ENCODE measurements at places on chromosomes 16 and 17.
A peak's percentile ranks its signal among the peaks of the same experiment; 100 is the strongest.

- DNase-seq, result no peak
These were observed 1.8 kb downstream of the ATP2A3 start for GRCh38 chr17:3962217-3962964.

DNA sequence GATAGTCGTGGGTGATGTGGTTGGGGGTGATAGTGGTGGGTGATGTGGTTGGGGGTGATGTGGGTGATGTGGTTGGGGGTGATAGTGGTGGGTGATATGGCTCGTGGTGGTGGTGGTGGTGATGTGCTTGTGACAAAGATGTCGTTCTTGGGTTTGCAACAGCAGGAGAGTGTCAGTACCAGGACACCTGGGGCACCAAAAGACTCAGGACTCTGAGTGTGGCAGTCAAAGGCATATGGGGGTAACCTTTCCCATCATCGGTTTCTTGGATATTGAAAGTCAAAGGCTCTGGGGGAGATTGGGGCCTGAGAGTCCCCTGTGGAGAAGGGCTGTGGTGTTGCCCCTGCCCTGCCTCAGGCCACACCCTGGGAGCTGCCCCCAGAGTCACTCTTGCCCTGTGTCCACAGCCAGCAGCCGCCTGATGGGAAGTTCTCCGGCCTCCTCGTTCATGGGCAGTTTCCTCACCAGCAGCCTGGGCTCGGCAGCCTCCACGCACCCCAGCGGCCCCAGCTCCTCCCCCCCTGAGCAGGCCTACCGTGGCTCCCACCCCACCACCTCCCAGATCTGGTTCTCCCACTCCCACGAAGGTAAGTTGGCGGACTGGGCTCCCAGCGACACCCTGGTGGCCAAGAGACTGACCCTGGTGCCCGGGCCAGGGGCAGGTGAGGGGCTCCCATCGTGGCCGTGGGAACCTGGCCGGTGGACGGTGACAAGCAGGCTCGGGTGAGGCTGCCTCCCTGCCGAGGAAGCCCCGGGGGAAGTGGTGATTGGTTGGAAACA lies 31.3 kb downstream of the BAHCC1 start:
- no peak for DNase-seq

DNA sequence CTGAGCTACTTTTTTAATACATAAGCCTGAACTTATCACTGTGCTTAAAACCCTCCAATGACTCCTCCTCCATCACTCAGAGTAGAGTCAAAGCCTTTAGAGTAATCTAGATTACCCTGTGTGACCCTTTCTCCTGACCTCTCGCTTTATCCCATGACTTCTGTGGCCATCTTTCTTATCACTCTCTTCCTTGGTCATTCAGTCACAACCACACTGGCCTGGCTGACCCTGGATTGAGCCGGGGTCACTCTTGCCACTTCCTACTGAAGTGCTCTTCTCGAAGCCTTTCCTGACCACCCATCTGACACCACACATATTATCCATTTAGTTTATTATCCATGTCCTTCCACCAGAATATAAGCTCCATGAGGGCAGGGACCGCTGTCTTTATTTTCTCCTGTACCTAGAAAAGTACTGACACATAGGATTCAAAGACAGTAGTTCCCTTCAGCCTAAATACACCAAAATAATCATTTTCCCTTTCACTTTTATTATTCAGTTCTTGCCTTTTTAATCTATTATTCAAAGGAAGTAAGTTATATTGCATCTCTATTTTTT lies 28.0 kb upstream of the ABCA9 start:
- DNase-seq, result no peak

- DNase-seq, result no peak
These were observed 10.3 kb upstream of the MED13 start for GRCh38 chr17:62075308-62075815.

DNA sequence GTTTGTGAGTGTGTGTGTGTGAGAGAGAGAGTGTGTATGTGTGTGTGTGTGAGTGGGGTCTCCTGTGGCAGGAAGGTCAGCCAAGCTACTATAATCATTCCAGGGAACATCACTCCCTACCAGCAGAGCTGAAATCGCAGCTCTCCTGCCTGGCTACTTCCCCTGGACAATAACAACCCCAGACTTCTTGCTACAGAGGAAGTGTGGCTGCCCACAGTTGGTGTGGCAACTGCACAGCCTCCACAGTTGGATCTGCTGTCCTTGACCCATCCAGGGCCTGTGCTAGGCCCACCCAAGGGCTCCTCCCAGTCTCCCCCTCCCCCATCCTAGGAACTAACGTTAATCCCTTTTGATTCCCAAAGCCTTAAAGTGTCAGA lies 1.5 kb downstream of the SLC13A5 start:
- no peak for DNase-seq

- DNase-seq, result no peak
These were observed 2.4 kb downstream of the CACNB1 start for GRCh38 chr17:39194985-39195524.

- DNase-seq, result peak; percentile 71
These were observed at the start of the genes C16orf86 and ENKD1 for GRCh38 chr16:67666559-67667452. C16orf86 (plus strand) TSS chr16:67666814; CDS start chr16:67666971, 157 bp downstream. ENKD1 (minus strand) TSS chr16:67666750; CDS start chr16:67666442, 308 bp downstream.

DNA sequence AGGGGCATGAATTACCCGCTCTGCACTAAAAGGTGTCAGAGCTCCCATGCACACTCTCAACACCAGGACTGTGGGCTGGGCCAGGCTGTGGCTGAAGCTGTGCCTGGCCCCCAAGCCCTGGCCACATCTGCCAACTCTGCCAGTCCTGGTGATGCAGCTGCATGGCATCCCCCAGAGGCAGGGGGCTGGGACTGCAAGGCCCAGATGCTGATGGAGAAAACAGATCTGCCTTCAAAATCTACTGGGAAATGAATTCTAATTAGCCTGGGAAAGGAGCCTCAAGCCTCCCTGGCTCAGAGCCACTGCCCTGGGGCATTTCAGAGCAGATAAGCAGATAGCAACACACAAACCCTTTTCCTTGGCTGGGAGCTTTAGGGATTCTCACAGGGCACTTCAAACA lies 3.4 kb downstream of the CHST6 start:
- no peak for DNase-seq

GRCh38 chr16:53713403-53714204 lies 9.6 kb downstream of the FTO start:
- no peak for DNase-seq

GRCh38 chr17:16948587-16949376 lies 23.1 kb downstream of the TNFRSF13B start:
- no peak for DNase-seq

- no peak for DNase-seq
These were observed 266.2 kb downstream of the CEP112 start for GRCh38 chr17:65925606-65926307.

DNA sequence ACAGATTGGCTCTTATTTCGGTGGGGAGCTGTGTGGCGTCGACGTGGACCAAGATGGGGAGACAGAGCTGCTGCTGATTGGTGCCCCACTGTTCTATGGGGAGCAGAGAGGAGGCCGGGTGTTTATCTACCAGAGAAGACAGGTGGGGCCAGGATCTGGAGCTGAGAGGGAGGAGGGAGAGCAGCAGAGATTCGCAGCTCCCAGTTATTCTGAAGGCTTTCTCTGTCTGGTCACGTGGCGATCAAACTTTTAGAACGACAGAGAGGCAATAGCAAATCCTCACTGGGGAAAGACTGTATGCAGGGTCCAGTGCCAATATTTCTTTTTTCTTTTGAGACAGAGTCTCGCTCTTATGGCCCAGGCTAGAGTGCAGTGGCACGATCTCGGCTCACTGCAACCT lies 22.2 kb downstream of the ITGAL start:
- DNase-seq, result no peak

GRCh38 chr16:66590322-66590721 lies 11.1 kb downstream of the CMTM2 start:
- DNase-seq, result no peak

DNA sequence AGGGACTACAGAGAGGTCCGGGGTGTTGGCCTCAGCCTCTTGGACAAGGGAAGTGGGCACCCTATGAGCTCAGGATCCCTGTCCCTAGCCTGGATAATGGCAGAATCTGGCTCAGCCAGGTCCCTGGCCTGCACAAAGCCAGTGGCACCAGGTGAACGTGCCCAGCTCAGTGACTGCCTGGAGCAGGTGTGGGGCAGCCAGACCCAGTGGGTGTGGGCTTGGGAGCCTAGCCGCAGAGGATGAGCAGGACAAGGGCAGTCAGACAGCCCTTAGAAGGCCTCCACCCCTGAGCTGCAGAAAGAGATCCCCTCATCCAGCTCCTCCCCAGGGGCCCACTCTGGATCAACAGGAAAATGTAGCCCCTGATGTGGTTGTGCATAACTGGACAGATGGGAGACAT lies 585.3 kb downstream of the KCNJ18 start:
- no peak for DNase-seq

DNA sequence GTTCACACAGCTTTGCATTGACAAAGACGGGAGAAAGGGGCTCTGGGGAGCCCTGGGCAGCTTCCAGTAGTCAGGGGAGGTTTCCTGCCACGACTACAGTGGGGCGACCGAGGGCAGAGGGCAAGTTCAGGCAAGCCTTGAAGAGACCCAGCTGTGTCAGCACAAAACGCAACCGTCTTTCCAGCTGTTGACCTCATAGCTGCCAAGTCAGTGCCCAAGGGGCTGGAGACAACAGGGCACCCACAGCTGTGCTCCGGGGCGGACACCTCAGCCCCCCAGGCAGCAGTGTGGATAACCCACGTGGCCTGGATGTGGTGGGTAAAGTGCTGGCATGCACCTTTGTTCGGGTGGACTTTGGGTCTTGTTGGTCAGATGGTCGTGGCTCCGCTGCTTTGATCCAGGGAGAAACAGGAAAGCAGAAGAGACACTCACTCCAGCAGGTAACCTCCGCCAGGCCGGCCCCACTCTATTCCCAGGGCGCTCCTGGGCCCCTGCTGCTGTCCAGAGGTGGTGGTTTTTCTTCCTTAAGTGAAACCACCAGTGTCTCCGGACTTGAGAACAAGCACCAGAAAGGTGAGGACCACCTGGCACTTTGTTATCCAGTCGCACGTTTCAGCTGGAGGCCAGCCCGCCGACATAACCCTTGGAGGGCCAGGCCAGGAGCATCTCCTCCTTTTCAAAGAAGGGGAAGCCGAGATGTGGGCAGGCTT lies 17.6 kb upstream of the CBX2 start:
- no peak for DNase-seq

GRCh38 chr16:73427164-73427563 lies 379.2 kb upstream of the ZFHX3 start:
- DNase-seq, result no peak

GRCh38 chr16:2854700-2855309 lies 3.2 kb downstream of the PRSS22 start:
- no peak for DNase-seq

DNA sequence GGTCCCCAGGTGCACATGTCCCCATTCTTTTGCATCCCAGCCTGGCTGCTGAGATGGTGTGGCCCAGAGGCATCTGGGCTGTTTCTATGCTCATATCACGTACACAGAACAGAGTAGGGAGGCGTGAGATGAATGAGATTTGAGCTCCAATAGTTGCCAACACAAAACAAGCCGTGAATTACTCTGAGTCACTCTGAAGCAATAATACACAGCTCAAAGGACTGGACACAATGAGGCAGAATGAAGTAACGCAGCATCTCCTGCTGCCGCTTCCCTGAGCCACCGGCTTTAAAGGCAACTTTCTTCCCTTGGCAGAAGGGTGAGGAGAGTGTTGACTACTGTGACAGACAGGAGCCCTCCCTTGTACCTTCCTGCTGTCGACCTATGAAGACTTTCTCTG lies 33.9 kb upstream of the CLEC18B start:
- DNase-seq, result no peak

- no peak for DNase-seq
These were observed 205.7 kb downstream of the TANC2 start for GRCh38 chr17:63171428-63172393.

- DNase-seq, result no peak
These were observed 5.1 kb downstream of the ERBB2 start for GRCh38 chr17:39704821-39705551.

DNA sequence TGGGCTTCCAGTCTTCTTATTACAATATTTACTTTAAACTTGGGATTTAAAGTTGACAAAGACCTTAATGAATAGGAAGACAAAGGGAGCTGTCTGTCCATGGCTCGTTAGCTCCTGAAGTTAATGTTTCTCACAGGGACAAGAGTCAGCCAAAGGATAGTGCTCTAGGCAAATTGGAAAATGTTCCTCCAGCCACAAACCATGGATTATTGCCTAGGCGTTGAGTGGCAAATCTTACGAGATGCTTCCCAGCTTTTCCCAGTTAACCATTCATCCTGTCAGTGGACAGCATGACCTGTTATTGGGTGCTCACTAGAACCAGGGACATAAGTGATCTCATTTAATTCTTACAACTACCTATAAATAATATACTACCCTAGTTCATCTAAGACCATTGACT lies 3.6 kb downstream of the TEX2 start:
- DNase-seq, result no peak

DNA sequence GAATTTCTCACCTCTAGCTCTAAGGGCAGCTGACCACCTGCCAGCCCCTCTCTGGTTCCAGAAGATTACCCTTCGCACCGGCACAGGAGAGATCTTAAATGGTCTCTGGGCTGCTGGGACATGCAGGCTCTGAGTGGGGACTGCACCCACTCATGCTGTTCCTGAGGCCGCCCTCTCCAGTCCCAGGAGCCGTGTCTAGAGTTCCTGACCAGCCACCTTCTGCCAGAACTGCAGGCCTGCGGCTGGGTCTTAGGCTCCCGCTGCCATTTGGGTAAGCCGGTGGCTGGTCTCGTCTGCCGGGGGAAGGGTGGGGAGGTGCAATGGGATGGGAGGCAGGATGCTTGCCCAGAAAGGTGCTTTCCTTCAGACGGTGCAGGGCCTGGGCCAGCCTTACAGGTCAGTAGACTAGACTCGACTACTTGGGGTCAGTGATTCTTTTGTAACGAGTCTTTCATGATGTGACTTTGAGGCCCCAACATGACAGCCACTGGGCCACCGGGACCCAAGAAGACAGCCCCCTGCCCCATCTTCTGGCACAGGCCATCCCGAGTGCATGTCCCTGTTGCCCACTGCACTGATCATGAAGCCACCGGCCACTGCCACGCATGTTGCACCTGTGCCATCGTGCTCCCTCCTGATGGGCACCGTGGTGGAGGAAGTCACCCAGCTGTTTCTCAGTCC lies 26.4 kb downstream of the B9D1 start:
- DNase-seq, result no peak

GRCh38 chr17:79555543-79555942 lies 55.3 kb downstream of the RBFOX3 start:
- DNase-seq, result no peak

GRCh38 chr17:62134397-62134796 lies 69.3 kb upstream of the MED13 start:
- DNase-seq, result no peak

- DNase-seq, result no peak
These were observed 59.1 kb upstream of the CLEC18B start for GRCh38 chr16:74480150-74481029.

Data from stimulated activated CD4-positive, alpha-beta T cell treated with anti-CD3 and anti-CD28 coated beads, Interleukin-1b, Interleukin-23, amount 100 ng/mL, for 4 hours (primary cell).